HFFc6 (cell line): ENCODE measurements at places on chromosomes 4 and X.

DNA sequence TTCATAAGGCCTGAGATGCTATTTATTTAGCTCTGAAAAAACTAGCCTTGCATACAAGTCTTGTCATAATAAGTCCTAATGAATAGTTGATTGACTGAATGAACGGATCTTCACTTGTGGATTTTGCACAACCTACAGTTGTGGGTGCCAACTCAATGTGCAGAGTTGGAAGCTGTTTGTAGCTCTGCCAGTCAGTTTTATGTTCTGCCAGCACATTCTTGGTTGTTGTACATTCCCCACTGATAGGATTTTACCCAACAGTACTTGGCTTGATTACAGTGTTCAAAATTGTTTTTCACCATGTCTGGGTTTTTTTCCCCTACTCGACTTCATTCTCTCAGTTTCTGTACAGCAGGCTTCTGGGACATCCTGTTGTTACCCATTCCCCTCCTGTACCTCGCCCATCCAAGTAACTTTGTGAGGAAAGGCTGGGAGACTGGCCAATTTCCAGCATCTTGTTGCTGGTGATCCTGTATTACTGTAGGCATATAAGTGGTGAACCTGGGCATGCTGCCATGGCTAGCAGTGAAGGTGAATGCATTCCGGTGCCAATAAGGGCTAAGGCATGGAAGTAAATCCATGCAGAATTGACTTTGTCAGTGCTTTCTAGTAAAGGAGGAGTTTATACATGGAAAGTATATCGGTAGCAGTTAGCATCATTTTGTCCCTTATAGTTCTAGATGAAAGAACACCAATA lies 22.8 kb downstream of the IL1RAPL1 start:
- DNase-seq, result no peak

- peak; percentile 28 for DNase-seq
These were observed 63.7 kb downstream of the MAML3 start for GRCh38 chr4:140090215-140090731.

DNA sequence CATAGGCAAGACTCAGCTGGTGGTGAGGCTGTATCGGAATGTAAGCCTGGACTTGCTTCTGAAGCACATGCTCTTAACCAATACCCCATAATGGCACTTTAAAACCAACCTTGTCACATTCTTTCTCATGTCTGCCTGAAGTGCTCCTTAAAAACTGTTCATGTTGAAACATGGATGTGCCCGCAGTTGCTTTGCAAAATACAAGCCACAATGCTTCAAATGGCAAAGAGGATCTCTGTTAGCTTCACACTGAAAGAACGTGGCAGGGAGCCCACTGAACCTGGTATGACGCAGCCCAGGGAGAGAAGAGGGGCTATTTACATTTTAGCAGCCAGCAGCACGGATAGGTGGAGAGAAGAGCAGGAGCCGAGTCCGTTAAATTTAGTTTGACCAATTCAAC lies 29.3 kb downstream of the SOD3 start:
- no peak for DNase-seq

DNA sequence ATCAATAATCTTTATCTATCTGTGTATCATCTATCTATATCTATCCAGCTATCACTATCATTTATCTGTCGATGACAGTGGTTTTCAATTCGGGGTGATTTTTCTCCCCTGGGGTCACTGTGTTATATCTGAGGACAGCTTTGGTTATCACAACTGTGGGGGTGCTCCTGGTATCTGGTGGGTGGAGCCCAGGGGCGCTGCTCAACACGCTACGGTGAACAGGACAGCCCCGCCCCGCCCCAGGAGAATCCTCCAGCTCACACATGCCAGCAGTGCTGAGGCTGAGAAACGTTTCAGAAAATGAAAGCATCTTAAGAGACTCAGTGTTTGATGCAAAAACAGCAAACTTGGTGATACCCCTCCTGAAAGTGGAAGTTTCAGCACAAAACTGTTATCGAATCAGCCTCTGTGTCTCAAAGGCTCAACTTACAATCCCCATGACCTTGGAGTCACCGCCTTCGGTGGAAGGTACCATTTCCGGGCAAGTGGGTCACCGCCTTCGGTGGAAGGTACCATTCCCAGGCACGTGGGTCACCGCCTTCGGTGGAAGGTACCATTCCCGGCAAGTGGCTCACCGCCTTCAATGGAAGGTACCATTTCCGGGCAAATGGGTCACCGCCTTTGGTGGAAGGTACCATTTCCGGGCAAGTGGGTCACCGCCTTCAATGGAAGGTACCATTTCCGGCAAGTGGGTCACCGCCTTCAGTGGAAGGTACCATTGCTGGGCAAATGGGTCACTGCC lies 315.3 kb downstream of the DHRSX start:
- DNase-seq, result no peak

DNA sequence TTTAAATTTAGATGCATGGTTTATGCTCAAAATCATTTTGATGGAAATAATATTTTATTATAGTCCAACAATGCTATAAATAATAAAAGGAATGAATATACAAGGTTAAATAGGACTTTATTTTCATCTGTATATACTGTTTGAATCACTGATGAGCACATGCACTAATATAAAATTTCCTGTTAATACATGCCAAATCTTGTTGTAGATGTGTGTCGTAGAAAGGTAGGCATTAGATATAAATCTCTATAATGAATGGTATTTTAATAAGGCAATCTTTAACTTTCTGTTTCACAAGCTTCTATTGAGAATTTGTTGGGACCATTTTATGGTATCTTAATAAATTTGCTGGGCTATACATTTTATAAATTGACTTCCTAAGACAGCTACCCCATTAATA lies 868.8 kb downstream of the CCSER1 start:
- DNase-seq, result no peak
